ENCODE measurements at places on chromosomes 16 and 17.

GRCh38 chr16:58499092-58499511 lies 841 bp upstream of the NDRG4 start:
- no peak for DNase-seq

DNA sequence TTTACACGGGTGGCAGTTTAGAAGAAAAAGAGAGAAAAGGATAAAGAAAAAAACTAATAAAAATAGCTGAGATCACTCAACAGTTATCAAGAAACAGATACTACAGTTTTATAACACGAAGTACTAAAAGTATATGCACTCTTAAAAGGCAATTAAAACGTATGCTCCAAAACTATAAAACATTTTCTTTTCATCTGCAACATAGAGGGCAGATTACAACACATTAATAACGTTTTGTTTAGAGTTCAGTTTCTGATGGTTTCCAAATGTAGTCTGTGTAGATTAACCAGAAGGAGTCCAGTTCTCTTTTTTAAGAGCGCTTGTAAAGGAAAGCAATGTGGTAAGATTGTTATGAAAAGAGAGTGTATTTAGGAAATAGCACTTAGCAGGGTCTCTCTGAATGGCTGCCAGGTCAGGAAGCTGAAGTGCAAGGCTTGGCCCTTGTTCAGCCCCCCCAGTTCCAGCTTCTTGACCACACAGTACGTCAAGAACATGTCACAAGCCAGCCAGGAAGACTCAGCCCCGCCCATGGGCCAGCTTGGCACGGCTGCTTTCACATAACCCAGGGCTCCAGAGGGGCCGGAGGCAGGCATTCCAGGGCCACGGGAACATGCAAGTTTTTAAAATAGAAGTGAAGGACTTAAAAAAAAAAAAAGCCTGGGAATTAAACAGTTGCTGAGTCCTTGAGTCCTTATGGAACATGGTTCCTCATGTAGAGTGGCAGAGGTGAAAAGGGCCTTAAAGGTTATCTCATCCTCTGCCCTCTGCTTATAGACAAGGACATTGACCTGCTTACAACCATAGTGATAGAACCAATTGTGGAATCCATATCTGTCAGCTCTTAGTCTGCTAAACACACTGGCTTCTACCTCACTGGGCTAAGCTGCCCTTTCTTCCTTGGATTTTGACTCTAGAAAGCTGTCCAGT lies 147.4 kb upstream of the TBX2 start:
- peak; percentile 44 for DNase-seq

- DNase-seq: no peak
Observed at GRCh38 chr17:62661337-62661736, 33.9 kb downstream of the MRC2 start.

DNA sequence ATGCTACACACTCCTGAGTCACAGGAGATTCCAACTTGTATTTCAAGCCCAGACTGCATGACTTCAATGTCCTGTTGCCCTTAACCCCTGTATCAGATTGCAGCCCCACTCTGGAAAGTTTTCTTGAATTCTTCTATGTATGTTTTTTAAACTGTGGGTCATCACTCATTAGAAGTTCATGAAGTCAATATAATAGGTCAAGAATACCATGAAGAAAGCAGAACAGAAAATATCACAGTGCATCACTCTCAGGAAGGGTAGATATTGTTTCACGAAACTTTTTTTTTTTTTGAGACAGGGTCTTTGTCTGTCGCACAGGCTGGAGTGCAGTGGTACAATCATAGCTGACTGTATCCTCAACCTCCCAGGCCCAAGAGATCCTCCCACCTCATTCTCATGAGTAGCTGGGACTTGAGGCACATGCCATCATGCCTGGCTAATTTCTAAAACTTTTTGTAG lies 20.5 kb downstream of the PRKCB start:
- DNase-seq: no peak

DNA sequence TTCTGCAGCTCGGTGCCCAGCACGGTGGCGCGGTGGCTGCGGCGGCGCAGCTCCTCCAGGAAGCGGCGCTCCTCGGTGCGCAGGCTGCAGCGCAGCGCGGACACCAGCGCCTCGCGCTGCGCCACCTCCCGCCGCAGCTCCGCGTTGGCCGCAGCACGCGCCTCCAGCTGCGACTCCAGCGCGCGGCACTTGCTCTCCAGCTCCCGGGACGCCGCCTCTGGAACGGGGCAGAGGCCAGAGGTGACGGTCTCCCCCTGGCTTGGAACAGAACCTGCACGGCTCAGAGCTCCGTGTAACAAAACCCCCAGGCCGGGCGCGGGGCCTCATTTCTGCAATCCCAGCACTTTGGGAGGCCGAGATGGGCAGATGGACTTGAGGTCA lies 13.2 kb upstream of the CLUH start:
- no peak for DNase-seq

GRCh38 chr17:2227025-2227699 lies 76.4 kb downstream of the SMG6 start:
- DNase-seq: no peak

DNA sequence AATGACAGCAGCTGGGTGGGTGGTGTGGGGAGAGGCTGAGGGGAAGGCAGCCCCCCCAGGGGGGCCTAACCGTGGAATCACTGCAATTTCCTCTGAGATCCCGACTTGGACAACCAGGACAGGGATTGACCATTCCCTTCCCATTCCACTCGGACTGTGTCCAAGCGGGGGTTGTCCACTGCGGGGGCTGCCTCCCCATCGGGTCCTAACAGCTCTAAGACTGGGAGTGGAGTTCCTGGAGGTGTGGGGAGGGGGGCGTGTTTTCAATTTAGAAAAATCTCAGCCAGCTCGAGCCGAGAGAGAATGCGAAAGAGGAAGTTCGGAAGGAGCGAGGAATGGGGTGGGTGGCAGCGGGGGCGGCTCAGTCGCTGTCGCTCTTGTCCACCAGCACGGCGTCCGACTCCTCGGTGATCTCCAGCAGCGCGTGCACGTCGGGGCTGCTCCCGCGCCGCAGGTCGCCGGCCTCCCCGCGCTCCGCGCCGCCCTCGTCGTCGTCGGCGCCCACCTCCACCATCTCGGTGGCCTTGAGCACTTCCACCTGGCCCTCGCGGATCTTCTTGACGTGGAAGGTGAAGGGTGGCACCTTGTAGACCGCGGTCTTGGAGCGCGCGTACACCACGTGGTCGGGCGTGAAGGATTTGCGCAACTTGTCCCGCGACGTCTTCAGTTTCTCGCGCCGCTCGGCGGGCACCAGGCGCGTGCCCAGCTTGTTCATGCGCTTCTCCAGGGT lies 16.2 kb upstream of the STAT3 start:
- DNase-seq: no peak

- no peak for DNase-seq
Observed at GRCh38 chr16:4486126-4486893, 10.1 kb downstream of the HMOX2 start.

- DNase-seq: no peak
Observed at GRCh38 chr17:61442136-61442775, 10.0 kb upstream of the TBX4 start.

- DNase-seq: peak; percentile 8
Observed at GRCh38 chr17:14866266-14866665, 398.9 kb downstream of the PMP22 start.
